ENCODE measurements at places on chromosomes 7 and 10. TPM values are rescaled to one million over a fixed set of nuclear protein-coding genes. Genes with fewer than 3 reads are reported as not detected.

GRCh38 chr7:118902600-118902999 is 678.1 kb downstream of the ANKRD7 start:
- H3K4me1 ChIP-seq = no peaks in the 10 kb centered on the region
- H3K27me3 ChIP-seq = no peaks in the 10 kb centered on the region
- H3K4me3 ChIP-seq = no peak overlapping the region
- H3K27ac ChIP-seq = no peak overlapping the region
- H3K36me3 ChIP-seq = no peaks in the 10 kb centered on the region

- H3K27me3 ChIP-seq = no peaks in the 10 kb centered on the region
- H3K36me3 ChIP-seq = no peaks in the 10 kb centered on the region
- no peak overlapping the region for H3K27ac ChIP-seq
- DNase-seq = no peak
- peaks cover 12% of the 10 kb centered on the region for H3K4me1 ChIP-seq
Observed at GRCh38 chr10:15353471-15354017, 17.5 kb downstream of the FAM171A1 start.

DNA sequence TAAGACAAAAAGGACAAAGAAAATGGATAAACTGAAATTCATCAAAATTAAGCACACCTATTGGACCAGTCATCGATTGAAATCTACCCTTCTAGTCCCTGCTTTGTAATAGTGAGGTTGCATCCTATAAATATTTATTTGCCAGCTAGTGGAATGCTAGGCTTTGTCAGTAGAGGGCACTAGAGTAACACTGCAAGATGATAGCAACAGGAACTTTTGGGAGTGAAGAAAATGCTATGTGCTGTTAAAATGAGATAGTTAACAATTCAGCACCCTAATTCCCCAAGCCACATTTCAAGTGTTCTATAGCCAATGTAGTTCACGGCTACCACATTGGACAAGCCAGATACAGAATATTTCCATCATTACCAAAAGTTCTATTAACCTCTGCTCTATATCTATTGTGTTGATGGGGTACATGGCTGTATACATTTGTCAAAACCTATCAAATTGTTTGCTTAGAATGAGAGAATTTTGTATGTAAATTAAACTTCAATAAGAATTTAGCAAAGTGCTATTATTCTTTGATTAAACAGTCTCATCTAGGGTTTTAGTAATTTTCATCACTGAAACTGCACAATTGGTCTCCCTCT is 69.8 kb downstream of the LSMEM1 start:
- no peaks in the 10 kb centered on the region for H3K27me3 ChIP-seq
- no peaks in the 10 kb centered on the region for H3K36me3 ChIP-seq
- H3K27ac ChIP-seq = no peak overlapping the region
- no peak for DNase-seq

DNA sequence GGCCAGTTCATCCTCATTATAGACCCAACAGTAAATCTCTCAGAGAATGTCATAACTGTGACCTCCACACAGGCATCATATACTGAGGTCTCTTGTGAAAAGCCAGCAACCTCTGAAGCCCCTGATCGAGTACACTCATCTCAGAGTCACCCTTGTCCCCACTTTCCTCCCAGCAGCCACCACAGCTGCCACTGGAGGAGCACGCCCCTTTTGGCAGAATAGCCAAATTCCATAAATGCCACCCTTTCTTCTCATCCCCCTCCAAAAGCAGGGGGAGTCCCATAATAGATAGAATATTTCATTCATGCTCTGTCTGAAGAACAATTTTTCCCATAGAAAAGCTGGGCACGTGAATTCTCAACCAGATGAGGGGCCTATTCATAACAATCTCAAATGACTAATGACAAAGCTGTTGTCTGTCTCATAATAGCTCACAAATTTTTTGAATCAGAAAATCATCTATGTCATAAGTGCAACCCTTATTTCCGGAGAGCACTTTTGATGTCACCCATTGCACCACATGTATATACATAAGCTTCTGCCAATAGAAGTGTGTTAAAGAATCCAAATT is 47.4 kb downstream of the SGMS1 start:
- no peaks in the 10 kb centered on the region for H3K36me3 ChIP-seq
- no peak overlapping the region for H3K27ac ChIP-seq
- H3K4me1 ChIP-seq = peaks cover 20% of the 10 kb centered on the region
- no peaks in the 10 kb centered on the region for H3K27me3 ChIP-seq
- DNase-seq = no peak
- no peak overlapping the region for H3K4me3 ChIP-seq

DNA sequence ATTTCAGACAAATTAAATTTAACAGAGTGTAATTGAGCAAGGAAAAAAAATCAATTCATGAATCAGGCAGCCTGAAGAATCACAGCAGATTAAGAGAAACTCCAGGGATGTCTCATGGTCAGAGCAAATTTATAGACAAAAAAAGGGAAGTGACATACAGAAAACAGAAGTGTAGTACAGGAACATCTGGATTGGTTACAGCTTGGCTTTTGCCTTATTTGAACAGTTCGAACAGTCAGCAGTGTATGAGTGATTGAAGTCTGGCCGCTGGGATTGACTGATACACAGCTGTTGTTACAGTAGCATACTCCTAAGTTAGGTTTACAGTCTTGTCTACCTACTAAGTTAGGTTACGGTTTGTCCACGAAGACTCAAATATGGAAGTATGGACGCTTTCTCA is 255.3 kb downstream of the HPSE2 start:
- no peaks in the 10 kb centered on the region for H3K36me3 ChIP-seq
- DNase-seq = no peak
- no peaks in the 10 kb centered on the region for H3K27me3 ChIP-seq
- no peak overlapping the region for H3K4me3 ChIP-seq

DNA sequence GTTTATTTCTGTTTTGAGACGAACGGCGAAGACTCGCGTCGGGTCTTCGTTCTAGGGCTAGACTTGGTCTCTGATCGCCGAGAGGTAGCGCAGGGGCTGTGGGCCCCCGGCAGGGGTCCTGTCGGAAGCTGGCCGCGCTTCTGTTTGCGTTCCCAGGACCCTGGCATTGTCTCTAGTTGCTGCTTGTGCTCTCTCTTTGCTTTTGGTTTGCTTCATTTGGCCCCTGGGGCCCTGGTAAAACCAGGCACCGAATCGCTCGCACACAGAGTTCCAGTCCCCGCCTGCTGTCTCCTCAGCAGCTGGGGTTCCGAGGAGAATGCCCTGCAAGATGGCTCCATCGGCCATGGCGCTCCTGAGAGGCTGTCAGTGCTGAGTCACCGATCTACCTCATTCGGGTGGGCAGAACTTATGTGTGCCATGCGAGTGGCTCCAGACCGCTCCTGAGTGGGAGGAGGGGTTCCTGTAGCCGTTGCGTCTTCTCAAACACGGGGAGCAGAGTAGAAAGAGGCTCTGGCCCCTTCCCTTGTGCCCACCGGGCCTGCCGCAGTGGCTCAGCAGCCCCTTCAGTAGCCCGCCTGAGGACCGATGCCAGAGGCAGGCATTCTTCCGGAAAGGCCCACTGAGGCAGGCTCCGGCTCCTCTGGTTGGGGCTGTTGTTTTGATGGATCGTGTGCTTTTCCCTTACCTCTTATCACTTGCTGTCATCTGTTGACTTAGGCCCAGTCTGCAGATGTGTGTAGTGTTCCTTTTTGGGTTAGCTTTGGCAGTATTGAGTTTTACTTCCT is 826 bp downstream of the CHPF2 start:
- peak overlapping the region; percentile 99 for H3K4me3 ChIP-seq
- peak overlapping the region; percentile 82 for H3K27ac ChIP-seq

- H3K27ac ChIP-seq = no peak overlapping the region
- H3K4me1 ChIP-seq = peaks cover 2% of the 10 kb centered on the region
- peaks cover 3% of the 10 kb centered on the region for H3K27me3 ChIP-seq
- DNase-seq = peak; percentile 16
- H3K4me3 ChIP-seq = no peak overlapping the region
- H3K36me3 ChIP-seq = no peaks in the 10 kb centered on the region
Observed at GRCh38 chr7:128112781-128113221, 81.6 kb upstream of the LRRC4 start.

DNA sequence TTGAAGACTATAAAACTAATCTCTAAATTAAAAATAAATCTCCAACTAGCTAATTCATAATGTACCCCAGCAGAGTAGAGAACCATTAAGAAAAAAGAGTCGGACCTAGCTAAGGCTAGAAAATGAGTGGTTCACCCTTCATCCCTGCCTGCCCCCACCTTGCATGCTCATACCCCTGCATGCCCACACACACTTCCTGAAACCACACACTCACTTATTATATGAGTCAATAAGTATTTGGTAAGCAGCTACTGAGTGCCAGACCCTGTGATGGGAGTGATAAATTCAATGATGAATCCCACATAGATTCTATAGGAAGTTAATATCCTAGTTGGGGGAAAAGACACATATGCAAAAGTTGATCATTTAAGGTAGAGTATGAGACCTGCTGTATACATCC is 152.9 kb upstream of the INHBA start:
- no peak overlapping the region for H3K4me3 ChIP-seq
- no peak for DNase-seq
- no peaks in the 10 kb centered on the region for H3K27me3 ChIP-seq
- H3K36me3 ChIP-seq = no peaks in the 10 kb centered on the region
- no peak overlapping the region for H3K27ac ChIP-seq

GRCh38 chr7:41886901-41887311 is 184.0 kb upstream of the INHBA start:
- H3K27ac ChIP-seq = peak overlapping the region; percentile 68
- H3K36me3 ChIP-seq = no peaks in the 10 kb centered on the region
- H3K4me3 ChIP-seq = no peak overlapping the region
- no peaks in the 10 kb centered on the region for H3K27me3 ChIP-seq
- DNase-seq = peak; percentile 73

- H3K4me3 ChIP-seq = no peak overlapping the region
- DNase-seq = no peak
- no peaks in the 10 kb centered on the region for H3K27me3 ChIP-seq
- H3K36me3 ChIP-seq = no peaks in the 10 kb centered on the region
- H3K27ac ChIP-seq = no peak overlapping the region
Observed at GRCh38 chr10:15849316-15849715, 11.0 kb downstream of the MINDY3 start.

NUPR2 gene
- total RNA-seq = not detected

DNA sequence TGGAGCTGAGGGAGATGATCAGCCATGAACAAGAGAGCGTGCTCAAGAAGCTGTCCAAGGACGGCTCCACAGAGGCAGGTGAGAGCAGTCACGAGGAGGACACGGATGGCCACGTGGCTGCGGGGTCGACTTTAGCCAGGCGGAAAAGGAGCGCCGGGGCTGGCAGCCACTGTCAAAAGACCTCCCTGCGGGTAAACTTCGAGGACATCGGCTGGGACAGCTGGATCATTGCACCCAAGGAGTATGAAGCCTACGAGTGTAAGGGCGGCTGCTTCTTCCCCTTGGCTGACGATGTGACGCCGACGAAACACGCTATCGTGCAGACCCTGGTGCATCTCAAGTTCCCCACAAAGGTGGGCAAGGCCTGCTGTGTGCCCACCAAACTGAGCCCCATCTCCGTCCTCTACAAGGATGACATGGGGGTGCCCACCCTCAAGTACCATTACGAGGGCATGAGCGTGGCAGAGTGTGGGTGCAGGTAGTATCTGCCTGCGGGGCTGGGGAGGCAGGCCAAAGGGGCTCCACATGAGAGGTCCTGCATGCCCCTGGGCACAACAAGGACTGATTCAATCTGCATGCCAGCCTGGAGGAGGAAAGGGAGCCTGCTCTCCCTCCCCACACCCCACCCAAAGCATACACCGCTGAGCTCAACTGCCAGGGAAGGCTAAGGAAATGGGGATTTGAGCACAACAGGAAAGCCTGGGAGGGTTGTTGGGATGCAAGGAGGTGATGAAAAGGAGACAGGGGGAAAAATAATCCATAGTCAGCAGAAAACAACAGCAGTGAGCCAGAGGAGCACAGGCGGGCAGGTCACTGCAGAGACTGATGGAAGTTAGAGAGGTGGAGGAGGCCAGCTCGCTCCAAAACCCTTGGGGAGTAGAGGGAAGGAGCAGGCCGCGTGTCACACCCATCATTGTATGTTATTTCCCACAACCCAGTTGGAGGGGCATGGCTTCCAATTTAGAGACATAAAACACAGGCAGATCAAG is 3.3 kb downstream of the GDF2 start:
- no peak overlapping the region for H3K4me3 ChIP-seq
- H3K27ac ChIP-seq = no peak overlapping the region
- no peaks in the 10 kb centered on the region for H3K36me3 ChIP-seq
- DNase-seq = peak; percentile 1

- H3K4me1 ChIP-seq = no peaks in the 10 kb centered on the region
- no peak for DNase-seq
- H3K36me3 ChIP-seq = no peaks in the 10 kb centered on the region
- H3K27ac ChIP-seq = no peak overlapping the region
- H3K4me3 ChIP-seq = no peak overlapping the region
Observed at GRCh38 chr7:15609287-15609686, 47.5 kb upstream of the AGMO start.

ELOVL3 gene
- total RNA-seq = not detected

GRCh38 chr10:59754951-59755350 is 1.7 kb upstream of the MRLN start:
- H3K27me3 ChIP-seq = no peaks in the 10 kb centered on the region
- H3K27ac ChIP-seq = no peak overlapping the region
- no peaks in the 10 kb centered on the region for H3K36me3 ChIP-seq
- H3K4me3 ChIP-seq = no peak overlapping the region

SP4 gene
- total RNA-seq = 6.7 TPM

DNA sequence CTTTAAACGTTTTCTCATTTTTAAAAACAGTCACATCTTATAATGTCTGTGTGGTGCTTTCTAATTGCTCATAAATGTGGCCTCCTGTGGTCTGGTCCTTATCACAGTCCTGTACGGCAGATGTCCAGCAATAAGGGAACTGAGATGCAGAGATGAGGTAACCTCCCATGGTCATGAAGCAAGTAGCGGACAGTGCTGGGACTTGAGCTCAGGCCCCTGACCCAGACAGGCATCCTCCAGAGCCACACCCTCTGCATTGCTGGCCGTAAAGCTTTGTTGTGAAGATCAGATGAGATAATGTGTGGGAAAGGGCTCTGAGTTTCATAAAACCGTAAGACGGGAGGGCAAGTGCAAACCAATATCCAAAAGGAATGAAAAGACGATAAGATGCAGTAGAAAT is 48.2 kb downstream of the DYNC2I1 start:
- H3K27ac ChIP-seq = no peak overlapping the region
- no peak overlapping the region for H3K4me3 ChIP-seq

DNA sequence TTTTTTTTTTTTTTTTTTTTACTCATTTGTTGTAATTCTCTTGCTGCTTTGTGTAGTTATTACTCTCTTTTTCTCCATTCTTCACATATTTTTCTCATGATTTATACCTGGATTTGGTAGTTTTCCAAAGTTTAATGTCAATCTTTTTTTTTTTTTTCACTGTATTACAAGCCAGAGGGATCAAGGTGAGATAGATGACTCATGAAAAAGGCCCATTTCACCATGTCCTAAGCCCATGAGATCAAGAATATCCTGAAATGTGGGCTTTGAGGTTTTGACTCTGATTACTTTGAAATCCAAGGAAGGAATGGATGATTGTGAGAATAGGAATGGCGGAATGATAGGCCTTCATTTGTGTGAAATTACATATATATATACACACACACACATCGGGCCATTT is 31.1 kb downstream of the TAX1BP1 start:
- DNase-seq = no peak
- no peaks in the 10 kb centered on the region for H3K4me1 ChIP-seq
- no peak overlapping the region for H3K4me3 ChIP-seq
- H3K27ac ChIP-seq = no peak overlapping the region
- H3K36me3 ChIP-seq = peaks cover 29% of the 10 kb centered on the region
- no peaks in the 10 kb centered on the region for H3K27me3 ChIP-seq
